Thoracic aorta (tissue), 2 donors: ENCODE measurements at places on chromosomes 4 and X.
A peak's percentile ranks its signal among the peaks of the same experiment; 100 is the strongest.

DNA sequence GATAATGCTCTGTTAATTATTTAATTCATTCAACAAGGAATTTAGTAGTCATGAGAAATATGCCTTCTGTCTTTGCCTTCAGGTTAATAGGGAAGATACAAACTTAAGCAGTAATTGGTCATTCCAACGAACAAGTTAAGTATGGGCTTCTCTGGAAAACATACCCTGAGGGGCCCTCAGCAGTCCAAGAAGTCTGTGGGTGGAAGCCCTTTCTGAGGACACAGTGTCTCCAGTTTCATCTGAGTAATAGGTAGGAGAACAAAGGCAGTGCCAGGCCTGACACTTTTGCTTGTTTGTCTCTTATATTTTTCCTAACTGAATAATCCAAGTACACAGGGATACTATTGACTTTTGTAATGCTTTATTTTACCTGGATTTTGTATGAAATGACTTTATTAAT lies 262.5 kb downstream of the FBXW7 start:
- no peaks in the 10 kb centered on the region for H3K36me3 ChIP-seq
- H3K4me3 ChIP-seq = no peak overlapping the region
- H3K4me1 ChIP-seq = no peaks in the 10 kb centered on the region
- no peak overlapping the region for H3K27ac ChIP-seq

DNA sequence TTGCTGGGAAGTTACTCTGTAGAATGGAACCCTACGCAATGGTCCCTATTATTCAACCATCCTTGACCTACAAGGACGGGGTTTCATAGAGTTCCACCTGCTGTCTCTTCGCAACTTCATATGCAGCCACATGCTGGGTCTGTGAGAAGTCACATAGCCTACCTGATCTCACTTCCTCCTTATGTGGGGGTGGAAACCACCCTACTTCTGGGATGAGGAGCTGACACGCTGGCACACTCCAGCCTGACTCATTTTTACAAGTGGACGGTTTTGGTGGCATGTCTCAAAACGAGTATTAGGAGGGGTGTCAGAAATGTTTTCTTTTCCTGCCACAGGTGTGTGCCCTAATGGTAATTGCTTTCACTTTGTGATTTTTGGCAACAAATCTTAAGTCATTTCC lies 36.8 kb upstream of the ARSD start:
- H3K27me3 ChIP-seq = no peaks in the 10 kb centered on the region
- no peak overlapping the region for H3K4me3 ChIP-seq
- no peaks in the 10 kb centered on the region for H3K4me1 ChIP-seq
- H3K27ac ChIP-seq = no peak overlapping the region

DNA sequence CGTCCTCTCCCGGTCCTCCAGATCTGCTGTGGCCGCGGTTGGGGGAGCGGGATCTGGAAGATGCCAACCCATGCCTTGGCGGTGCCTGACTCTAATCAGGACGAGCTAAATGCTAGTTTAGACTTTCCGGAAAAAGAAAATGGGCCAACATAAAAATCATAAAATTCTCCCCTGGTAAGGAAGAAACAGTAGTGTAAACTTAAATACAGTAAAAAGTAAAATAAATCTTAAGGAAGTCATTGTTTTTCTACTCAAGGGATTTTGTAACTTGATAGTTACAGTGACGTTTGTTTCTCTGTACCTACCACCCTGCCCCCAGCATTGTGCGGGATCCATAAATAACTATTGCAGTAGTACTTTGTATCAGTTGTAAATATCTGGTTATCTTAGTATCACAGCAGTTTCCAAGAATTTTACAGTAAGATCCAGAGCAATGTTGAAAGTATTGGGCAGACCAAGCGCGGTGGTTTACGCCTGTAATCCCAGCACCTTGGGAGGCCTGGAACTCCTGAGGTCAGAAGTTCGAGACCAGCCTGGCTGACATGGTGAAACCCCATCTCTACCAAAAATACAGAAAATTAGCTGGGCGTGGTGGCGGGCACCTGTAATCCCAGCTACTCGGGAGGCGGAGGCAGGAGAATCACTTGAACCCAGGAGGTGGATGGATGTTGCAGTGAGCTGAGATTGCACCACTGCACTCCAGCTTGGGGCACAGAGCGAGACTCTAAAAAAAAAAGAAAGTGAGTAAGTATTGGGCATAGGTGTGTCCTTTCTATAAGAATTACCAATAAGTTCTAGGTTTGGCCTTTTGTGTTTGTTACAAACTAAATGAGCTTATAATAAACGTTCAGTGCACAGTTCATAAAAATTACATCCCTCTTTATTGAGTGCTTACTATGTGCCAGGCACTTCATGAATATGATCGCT lies 1.0 kb upstream of the PLA2G12A start:
- H3K4me1 ChIP-seq = peaks cover 21% of the 10 kb centered on the region
- peak overlapping the region; percentile 78 for H3K27ac ChIP-seq
- H3K36me3 ChIP-seq = no peaks in the 10 kb centered on the region
- peak overlapping the region; percentile 94 for H3K4me3 ChIP-seq
- DNase-seq = no peak

DNA sequence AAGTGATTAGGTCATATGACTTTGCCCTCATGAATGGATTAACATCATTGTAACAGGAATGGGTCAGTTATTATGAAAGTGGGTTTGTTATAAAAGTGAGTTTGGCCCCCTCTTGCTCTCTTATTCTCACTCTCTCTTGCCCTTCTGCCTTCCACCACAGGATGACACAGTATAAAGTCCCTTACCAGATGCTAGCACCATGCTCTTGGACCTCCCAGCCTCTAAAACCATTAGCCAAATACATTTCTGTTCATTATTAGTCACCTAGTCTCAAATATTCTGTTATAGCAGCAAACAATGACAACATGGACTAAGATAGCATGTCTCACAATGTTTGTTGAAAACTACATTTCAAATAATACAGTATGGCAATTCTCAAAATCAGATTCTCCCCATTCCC lies 59.7 kb downstream of the RWDD4 start:
- H3K36me3 ChIP-seq = no peaks in the 10 kb centered on the region
- H3K4me1 ChIP-seq = no peaks in the 10 kb centered on the region
- no peak for DNase-seq
- no peak overlapping the region for H3K4me3 ChIP-seq
- H3K27ac ChIP-seq = no peak overlapping the region

DNA sequence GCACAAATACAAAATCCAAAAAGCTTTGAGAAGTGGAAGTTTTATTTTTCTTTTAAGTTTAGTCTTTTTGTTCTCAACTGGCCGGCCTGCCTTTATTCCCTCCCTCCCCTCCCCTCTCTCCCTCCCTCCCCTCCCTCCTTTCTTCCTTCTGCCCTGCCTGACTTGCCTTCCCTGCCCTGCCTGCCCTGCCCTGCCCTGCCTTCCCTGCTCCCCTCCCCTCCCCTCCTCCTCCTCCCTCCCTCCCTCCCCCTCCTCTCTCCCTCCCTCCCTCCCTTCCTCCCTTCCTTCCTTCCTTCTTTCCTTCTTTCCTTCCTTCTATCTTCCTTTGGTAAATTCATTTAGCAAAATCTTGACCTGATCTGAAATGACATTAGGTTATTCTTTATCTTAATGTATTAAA lies 69.8 kb upstream of the LIMCH1 start:
- H3K4me3 ChIP-seq = no peak overlapping the region
- no peaks in the 10 kb centered on the region for H3K27me3 ChIP-seq
- no peak overlapping the region for H3K27ac ChIP-seq
- no peaks in the 10 kb centered on the region for H3K36me3 ChIP-seq

DNA sequence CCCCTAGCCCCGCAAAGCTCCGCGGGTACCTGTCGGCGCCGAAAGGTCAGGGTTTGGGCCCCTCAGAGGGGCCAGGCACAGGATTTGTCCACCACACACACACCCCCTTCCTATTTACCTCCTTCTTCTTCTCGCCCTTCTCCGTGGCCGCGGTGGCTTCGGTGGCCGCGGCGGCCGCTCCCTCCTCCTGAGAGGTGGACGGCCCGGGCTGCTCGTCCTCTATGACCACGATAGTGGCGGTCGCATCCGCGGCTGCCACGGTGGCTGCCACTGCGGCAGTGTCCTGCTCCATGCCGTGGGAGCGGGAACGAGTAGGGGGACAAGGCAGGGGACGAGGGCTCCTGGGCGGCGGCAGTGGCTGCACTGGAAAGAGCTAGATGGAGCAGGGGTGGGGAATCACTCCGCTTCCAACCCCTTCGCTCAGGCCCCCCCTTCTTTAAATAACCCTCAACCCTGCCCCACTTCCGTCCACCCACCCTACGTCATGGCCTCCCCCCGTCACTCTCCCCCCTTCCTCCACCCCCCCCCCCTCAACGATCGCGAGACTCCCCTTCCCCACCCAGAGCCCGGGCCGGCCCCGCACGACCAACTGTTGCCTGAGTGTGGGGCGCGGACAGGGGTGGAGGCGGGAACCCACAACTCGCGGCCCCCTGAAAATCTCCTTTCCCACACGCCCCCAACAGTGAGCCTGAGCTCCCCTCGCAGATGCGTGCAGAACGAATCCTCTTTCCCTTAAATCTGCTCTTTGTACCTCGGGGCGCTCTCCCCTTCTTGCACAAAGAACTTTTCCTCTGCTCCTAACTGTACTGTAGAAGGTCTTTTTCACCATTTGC lies at the start of gene SMARCA1:
Gene SMARCA1 (minus strand): TSS at position 412 of the 833 bp plus-strand sequence. CDS start 120 bp downstream, at position 292.
- no peaks in the 10 kb centered on the region for H3K36me3 ChIP-seq
- no peaks in the 10 kb centered on the region for H3K27me3 ChIP-seq
- DNase-seq = no peak
- peak within 1 kb of the TSS; percentile 90 for H3K4me3 ChIP-seq

GRCh38 chr4:165355900-165356300 lies 22.9 kb upstream of the CPE start:
- H3K27ac ChIP-seq = no peak overlapping the region
- no peak overlapping the region for H3K4me3 ChIP-seq
- no peaks in the 10 kb centered on the region for H3K27me3 ChIP-seq
- H3K4me1 ChIP-seq = no peaks in the 10 kb centered on the region

GRCh38 chr4:81412946-81413495 lies 58.7 kb downstream of the RASGEF1B start:
- H3K4me1 ChIP-seq = no peaks in the 10 kb centered on the region
- no peak overlapping the region for H3K27ac ChIP-seq
- H3K27me3 ChIP-seq = no peaks in the 10 kb centered on the region
- H3K4me3 ChIP-seq = no peak overlapping the region
- no peak for DNase-seq

DNA sequence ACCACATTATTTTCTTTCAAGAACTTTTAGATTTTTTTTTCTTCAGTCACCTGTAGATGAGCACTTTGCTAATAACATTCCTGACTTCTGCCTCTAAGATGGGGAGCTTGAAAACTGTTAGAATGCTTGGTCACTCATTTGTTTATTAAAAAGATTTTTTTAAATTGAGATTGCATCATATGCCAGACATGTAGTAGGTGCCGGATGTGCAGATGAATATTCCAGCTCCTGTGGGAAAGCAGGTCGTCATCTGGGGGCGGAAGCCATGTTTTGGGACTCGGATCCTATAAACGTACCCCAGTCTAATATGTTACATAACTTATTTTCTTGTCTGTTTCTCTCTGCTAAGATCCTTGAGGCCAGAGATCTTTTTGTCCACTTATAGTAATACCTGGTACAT lies 236.8 kb downstream of the ARHGAP10 start:
- H3K27me3 ChIP-seq = no peaks in the 10 kb centered on the region
- H3K4me1 ChIP-seq = peaks cover 22% of the 10 kb centered on the region
- no peak for DNase-seq
- H3K4me3 ChIP-seq = no peak overlapping the region
- no peak overlapping the region for H3K27ac ChIP-seq

- H3K4me1 ChIP-seq = no peaks in the 10 kb centered on the region
These were observed 27.7 kb upstream of the DCLK2 start for GRCh38 chr4:150050566-150050965.

GRCh38 chr4:114057746-114058145 lies 78.3 kb upstream of the ARSJ start:
- H3K4me1 ChIP-seq = no peaks in the 10 kb centered on the region
- H3K27ac ChIP-seq = no peak overlapping the region
- no peaks in the 10 kb centered on the region for H3K27me3 ChIP-seq
- H3K4me3 ChIP-seq = no peak overlapping the region

GRCh38 chrX:124307253-124307907 lies 25.1 kb upstream of the TEX13D start:
- no peaks in the 10 kb centered on the region for H3K36me3 ChIP-seq
- H3K27me3 ChIP-seq = no peaks in the 10 kb centered on the region
- H3K27ac ChIP-seq = no peak overlapping the region
- no peak for DNase-seq
- no peak overlapping the region for H3K4me3 ChIP-seq

DNA sequence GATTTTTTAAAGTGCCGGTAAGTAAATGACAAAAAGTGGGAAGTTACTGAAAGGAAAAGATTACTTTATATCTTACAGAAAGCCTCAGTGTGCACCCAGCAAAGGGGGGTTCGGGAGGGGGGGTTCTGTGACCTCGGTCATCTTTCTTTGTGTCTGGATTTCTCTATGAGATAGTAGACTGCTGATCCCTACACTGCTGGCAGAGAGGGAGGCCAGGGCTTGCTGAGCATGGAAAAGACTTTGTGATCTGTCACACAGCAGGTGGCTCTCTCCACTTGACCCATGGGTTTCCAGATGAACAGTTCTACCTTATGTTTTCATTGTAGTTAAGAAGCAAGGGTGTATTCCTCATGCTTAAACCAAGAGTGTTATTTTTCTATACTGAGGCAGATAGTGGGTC lies 475.6 kb downstream of the PCDH10 start:
- no peak for DNase-seq
- H3K4me1 ChIP-seq = no peaks in the 10 kb centered on the region
- no peaks in the 10 kb centered on the region for H3K27me3 ChIP-seq

DNA sequence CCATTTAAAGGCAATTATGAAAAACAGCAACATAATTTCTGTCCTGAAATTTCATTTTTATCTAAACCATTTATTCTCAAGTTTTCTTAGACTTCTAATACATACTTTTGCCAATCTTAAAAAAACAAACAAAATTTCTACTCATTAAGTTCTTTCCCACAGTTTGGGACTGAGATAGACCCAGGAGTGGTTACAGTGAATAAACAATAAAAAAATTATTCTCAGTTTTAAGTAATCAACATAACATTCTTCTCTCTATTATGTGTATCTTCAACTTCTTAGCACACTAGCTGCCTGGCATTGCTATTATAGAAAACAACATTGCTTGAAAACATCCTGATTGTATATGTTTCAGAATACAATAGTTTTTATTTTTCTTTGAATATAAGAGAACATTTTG lies 532.8 kb downstream of the IL15 start:
- DNase-seq = no peak
- H3K4me3 ChIP-seq = no peak overlapping the region
- H3K36me3 ChIP-seq = no peaks in the 10 kb centered on the region
- no peaks in the 10 kb centered on the region for H3K27me3 ChIP-seq
- no peak overlapping the region for H3K27ac ChIP-seq

- H3K27ac ChIP-seq = no peak overlapping the region
- DNase-seq = no peak
- H3K4me3 ChIP-seq = no peak overlapping the region
- H3K4me1 ChIP-seq = no peaks in the 10 kb centered on the region
These were observed 71.0 kb downstream of the PJA1 start for GRCh38 chrX:69093960-69094871.
